ENCODE measurements at places on chromosomes 7 and 10.
A peak's percentile ranks its signal among the peaks of the same experiment; 100 is the strongest.

GRCh38 chr7:14305233-14305866 lies 315.9 kb upstream of the ETV1 start:
- no peak for DNase-seq

- DNase-seq: no peak
These were observed 1.7 kb downstream of the TES start for GRCh38 chr7:116211913-116212596.

DNA sequence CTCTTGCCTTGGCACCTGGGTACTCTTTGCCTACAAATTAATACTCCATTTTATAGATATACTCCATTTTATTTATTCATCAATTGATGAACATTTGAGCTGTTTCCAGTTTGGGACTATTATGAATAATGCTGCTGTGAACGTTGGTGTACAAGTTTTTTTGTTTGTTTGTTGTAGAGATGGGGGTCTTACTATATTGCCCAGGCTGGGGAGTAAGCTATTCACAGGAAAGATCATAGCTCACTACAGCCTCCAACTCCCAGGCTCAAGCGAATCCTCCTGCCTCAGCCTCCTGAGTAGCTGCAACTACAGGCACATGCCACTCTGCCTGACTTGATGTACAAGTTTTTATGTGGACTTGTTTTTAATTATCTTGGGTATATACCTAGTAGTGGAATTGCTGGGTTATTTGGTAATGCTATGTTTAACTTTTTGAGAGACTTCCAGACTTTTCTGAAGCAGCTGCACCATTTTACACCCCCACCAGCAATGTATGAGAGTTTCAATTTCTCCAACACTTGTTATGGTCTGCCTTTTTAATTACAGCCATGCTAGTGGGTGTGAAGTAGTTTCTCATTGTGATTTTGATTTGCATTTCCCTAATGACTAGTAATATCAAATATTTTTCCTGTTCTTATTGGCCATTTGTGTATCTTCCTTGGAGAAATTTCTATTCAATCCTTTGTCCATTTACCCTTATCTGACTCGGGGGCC lies 15.9 kb downstream of the WBP1L start:
- DNase-seq: no peak

DNA sequence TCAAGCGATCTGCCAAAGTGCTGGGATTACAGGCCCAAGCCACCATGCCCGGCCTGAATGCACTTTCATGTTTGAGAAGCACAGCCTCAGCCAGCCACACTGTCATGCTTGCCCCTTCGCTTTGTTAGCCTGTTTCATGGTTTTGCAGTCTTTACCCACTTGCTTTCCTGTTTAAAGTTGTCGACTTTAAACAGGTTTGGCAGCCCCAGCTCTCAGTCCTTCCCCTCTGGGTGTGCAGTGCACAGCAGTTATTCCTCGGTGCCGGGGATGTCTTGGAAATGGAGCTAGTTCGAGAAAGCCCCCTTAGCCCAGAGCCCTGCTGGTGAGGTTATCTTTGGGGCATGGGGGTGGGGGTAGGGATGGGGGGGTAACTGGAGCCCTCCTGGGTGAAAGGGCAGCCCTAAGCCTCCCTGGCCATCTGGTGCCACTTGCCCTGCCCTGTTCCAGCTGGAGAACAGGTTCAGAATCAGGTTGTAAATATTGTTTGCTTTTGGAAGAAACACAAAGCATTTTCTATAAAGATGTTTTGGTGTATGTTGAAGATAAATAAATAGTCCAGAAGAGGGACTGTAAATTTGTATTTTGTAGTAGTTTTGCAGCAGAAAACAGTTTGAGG lies 14.8 kb downstream of the TSPAN14 start:
- DNase-seq: no peak

- DNase-seq: peak; percentile 70
These were observed 73.6 kb downstream of the OTUD1 start for GRCh38 chr10:23512355-23513058.

DNA sequence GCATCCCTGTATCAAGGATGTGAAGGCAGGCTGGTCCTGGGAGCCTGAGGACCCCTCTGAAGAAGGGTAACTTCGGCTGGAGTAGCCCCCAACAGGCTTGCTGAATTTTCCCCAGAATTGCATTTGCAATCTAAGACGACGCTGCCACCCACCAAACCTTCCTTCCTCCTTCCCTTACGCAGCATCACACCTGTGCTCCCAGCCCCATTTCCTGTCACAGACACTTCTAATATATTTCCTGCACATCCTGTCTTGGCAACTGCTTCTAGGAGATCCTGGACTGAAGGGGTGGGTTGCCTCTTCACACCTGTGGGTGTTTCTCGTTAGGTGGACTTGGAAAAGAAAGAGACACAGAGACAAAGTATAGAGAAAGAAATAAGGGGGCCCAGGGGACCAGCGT lies 9.4 kb upstream of the PGAM1 start:
- DNase-seq: no peak

DNA sequence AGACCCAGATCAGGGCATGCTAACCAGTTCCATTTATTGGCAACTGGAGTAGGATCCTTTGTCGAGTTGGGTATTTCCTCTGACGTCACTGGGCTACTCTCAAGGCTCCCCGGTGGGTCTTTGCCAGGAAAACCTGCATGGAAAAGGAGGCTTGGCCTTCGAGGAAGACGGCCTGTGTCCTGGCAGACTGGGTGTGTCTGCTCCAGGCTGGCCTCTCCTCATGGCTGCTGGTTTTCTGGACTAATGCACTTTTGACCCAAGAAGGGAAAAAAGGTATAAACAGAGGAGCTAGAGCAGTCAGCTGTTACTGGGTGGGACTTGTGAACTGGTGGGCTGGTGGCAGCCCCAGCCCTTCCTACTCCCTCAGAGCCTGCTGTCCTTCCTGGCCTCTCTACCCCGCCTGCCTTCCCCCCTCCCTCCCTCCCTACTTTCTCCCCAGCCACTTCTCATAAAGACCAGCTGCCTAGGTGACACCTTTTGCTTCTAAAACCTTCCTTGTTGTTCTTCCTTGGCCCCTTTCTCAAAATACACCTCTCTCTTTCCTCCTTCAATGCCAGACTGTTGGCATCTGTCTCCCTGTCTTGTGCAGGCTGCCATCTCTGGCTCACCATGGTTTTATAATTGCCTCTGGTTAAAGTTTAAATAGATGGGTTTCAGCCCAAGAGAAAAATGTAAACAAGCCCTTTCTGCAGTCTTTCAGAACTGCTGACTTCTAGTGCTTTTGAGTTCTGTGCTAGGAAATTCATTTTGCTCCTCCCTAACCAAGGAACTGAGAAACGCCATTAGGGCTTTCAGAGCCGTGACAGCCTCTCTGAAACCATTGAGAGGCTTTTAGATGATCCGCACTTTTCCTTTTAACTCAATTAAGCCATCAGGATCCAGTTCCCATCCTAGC lies 101.8 kb upstream of the MKLN1 start:
- no peak for DNase-seq

- peak; percentile 35 for DNase-seq
These were observed 209.6 kb downstream of the PTPRN2 start for GRCh38 chr7:158377800-158378623.

GRCh38 chr10:21100871-21101514 lies 203.9 kb upstream of the NEBL start:
- peak; percentile 66 for DNase-seq

DNA sequence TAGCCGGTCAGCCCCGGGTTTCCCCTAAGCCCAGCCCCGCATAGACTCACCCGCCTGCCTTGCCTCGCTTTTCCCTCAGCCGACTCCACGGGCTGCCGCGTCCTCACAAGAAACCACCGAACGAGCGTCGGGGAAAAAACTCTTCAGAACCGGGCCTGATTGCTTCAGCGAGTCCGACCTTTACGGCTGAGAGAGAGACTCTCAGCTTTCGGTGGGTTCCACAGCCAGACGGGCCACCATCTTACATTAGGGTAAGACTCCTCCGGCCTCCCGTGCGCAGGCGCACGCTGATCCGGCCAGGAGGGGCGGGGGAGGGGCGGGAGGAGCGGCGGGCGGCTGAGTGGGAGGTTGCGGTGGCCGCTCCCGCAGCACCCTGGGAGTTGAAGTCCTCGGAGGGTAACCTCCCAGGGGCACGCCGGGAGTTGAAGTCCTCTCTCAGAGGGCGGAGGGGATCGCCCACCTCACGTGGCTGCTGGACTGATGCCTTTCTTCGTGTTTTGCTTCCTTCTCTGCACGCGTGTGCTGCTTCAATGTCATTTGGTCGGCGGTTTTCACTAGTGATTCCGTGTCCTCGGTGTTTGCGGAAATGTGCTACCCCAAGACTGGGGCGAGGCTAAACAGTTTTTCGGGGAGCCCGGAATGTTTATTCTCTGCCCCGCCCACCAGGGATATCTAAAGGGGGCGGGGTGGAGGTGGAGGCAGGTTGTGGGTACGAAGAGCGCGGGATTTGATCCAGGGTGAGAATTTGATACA lies at the start of gene CNOT4:
TSS of gene CNOT4 (minus strand) at position 264 of the 753 bp plus-strand sequence. CDS start 71,771 bp downstream, outside the sequence.
- peak; percentile 93 for DNase-seq

DNA sequence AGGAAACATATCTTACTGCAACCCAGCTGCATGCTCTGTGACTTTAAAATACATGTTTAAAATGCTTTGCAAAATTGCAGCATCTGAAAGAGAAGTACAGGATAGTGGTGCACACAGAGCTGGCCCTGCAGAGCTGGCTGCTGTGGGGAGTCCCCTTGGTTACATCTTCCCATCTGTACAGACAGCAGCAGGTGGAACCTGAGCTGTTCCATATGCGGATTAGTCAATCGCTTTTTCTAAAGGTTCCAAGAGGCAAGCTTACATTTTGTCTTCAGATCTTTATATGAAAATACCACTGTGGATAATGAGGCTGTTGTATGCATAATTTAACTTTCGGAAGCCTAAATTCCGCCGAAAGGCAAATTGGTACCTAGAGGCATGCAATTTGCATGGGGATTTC lies 444.1 kb downstream of the NRG3 start:
- DNase-seq: no peak

DNA sequence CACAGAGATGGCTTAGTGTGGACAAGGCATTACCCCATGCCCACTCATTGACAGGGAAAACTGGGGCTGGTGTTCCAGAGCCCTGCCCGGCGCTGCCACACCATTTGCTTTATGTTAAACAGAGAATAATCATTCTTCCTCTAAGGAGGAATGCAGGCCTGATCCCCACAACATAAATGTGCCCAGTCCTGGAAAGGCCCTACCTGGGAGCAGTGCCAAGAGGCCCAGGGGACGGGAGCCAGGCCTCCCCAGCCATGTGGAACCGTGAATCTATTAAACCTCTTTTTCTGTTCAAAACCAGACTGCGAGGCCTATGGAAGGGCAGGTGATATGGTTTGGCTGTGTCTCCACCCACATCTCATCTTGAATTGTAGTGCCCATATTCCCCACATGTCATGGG lies 264.1 kb downstream of the GRID1 start:
- DNase-seq: no peak

Data from PC-3 (cell line).